ENCODE measurements at places on chromosomes 4 and X.

- H3K4me1 ChIP-seq, result peaks cover 20% of the 10 kb centered on the region
- no peak overlapping the region for H3K4me3 ChIP-seq
- H3K36me3 ChIP-seq, result no peaks in the 10 kb centered on the region
- DNase-seq, result no peak
- H3K27me3 ChIP-seq, result no peaks in the 10 kb centered on the region
- H3K27ac ChIP-seq, result no peak overlapping the region
These were observed 17.7 kb upstream of the CENPU start for GRCh38 chr4:184751585-184751956.

DNA sequence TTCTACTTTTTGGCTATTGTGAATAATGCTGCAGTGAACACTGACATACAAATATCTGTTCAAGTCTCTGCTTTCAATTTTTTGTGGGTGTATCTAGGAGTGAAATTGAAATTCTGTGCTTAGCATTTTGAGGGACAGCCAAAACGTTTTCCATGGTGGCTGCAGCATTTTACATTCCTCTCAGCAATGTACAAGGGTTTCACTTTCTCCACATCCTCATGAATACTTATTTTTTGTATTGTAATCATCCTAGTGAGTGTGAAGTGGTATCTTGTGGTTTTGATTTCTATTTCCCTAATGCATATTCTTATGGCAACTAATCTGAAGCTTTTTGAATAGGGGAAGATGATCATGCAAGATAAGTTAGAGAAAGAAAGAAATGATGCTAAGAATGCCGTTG is 40.3 kb downstream of the HSPA4L start:
- H3K36me3 ChIP-seq, result peaks cover 32% of the 10 kb centered on the region
- H3K27ac ChIP-seq, result no peak overlapping the region
- H3K4me3 ChIP-seq, result no peak overlapping the region
- H3K27me3 ChIP-seq, result no peaks in the 10 kb centered on the region

DNA sequence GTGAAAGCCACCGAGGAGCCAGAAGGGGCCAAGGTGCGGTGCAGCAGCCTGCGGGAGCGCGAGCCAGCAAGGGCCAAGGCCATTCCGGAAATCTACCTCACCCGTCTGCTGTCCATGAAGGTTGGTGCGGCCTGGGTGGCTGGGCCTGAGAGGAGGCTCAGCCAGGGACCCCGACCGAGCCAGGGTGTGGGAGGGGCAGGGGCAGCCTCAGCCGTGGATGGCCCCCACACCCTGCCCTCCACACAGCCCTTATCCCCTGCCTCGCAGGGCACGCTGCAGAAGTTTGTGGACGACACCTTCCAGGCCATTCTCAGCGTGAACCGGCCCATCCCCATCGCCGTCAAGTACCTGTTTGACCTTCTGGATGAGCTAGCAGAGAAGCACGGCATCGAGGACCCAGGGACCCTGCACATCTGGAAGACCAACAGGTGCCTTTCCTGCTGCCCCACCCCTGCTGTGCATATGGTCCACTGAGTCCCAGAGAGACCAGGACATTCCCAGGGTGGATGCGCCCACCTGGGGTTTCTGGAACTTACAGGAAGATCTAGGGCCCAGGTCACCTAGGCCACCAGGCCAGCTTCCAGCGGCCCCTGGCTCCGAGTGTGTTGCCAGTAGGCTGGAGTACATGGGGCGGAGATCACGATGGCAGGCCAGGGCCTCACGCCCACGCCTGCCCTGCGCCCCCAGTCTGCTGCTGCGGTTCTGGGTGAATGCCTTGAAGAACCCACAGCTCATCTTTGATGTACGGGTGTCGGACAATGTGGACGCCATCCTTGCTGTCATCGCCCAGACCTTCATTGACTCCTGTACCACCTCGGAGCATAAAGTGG is 3.4 kb upstream of the SRPK3 start:
- H3K4me3 ChIP-seq, result no peak overlapping the region
- H3K27me3 ChIP-seq, result no peaks in the 10 kb centered on the region
- no peak overlapping the region for H3K27ac ChIP-seq
- H3K36me3 ChIP-seq, result no peaks in the 10 kb centered on the region
- DNase-seq, result no peak

DNA sequence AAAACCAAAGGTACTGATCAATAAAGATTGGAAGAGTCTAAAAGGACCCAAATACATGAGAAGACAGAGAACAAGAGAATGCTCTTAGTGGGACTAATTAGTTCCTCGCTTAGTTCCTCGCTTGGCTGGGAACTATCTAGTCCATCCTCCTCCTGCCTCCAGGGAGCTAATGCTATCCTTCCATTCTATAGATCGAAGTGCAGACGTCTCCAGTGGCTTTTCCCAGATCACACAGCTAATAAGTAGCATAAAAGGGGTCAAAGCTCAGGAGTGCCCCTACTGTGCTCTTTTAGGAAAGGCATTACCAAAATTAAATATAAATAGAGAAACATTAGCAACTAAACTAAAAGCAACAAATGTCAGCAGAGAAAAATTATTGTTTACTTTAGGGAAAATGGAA is 42.3 kb upstream of the PPARGC1A start:
- peaks cover 20% of the 10 kb centered on the region for H3K4me1 ChIP-seq
- no peaks in the 10 kb centered on the region for H3K27me3 ChIP-seq
- no peak overlapping the region for H3K27ac ChIP-seq

DNA sequence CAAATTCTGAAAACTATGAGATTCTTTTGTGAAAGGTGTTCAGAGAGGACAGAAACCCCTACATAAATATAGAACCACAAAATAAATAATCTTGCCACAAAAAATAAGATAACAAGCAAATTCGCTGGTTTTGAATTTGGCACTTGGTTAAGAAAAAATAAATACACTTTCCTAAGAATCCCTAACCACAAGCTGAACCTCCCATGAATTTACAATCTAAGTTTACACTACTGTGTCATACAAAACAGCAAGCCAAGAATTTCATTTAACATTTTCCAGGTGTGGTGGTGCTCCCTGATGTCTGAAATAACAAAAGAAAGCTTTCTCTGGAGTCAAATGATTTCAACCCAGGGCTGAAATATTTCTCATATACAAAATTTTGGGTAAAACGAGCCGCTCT is 121.0 kb downstream of the KCNIP4 start:
- no peaks in the 10 kb centered on the region for H3K36me3 ChIP-seq
- H3K4me3 ChIP-seq, result no peak overlapping the region
- H3K27ac ChIP-seq, result no peak overlapping the region
- H3K4me1 ChIP-seq, result no peaks in the 10 kb centered on the region

- no peak overlapping the region for H3K27ac ChIP-seq
- DNase-seq, result no peak
- no peak overlapping the region for H3K4me3 ChIP-seq
- H3K27me3 ChIP-seq, result no peaks in the 10 kb centered on the region
These were observed 567.8 kb upstream of the CPEB2 start for GRCh38 chr4:14434483-14434882.

DNA sequence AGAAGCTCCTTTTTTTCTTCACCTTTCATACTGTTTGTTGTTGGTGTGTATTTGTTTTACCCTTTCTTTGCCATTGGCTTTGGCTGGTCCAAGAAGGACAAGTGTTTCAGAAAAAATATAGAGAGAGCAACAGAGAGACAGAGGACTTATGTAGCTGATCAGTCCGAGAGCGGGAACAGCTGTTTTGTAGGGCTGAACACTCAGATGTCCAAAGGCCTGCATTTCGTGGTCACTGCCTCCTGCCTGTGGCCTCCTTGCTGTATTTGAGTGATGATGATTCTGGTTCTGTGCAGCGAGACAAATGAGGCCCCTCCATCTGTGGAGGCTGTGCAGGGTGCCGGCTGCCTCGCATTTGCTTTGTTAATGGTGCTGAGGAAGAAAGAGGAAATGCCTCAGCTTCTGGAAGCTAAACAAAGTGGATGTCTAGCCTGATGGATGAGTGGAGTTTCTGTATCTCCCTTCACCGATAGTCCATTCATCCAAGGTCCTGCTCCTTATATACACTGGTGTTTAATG is 19.8 kb upstream of the STOX2 start:
- no peaks in the 10 kb centered on the region for H3K4me1 ChIP-seq
- no peak overlapping the region for H3K4me3 ChIP-seq
- DNase-seq, result no peak
- no peak overlapping the region for H3K27ac ChIP-seq
- no peaks in the 10 kb centered on the region for H3K27me3 ChIP-seq

Measured in tibial artery (tissue), 4 donors.